Amniotic stem cell (primary cell): ENCODE measurements at places on chromosomes 5 and 9.

- DNase-seq: no peak
Measured at GRCh38 chr9:18063856-18064390, 410.0 kb upstream of the ADAMTSL1 start.

DNA sequence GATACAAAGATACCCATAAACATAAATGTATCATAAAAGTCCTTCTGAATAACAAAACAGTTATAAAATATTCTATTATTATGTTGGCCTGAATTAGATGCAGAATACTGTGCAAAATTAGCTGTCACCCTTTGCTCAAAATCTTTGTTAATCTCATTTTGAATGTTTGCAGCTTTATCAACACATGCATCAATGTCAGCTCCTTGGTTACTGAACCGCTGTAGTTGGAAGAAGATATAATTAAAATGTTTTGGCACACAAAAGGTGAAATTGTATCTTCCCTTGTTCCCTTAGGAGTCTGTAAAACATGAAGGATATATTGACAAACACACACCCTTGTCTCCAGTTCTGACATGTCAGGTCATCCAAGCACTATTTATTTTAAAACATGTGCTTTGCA, 146.3 kb upstream of the POU5F2 start:
- DNase-seq: no peak

DNA sequence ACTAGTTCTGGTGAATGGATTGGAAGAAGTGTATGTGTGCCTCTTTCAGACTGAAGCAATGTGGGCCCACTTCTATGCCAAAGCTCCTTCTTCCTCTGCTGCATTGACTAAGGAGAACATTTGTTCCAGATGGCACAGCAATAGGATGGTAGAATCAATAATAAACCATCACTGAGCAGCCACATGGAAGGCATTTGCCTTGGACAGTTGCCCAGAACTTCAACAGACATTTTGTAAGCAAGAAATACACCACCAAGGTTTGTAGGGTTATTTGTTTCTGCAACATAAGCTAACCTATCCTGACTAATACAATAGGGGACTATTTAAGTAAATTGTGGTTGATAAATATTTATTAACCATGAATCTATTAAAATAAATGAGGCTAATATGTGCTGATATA, 37.7 kb upstream of the CSNK1G3 start:
- DNase-seq: no peak

DNA sequence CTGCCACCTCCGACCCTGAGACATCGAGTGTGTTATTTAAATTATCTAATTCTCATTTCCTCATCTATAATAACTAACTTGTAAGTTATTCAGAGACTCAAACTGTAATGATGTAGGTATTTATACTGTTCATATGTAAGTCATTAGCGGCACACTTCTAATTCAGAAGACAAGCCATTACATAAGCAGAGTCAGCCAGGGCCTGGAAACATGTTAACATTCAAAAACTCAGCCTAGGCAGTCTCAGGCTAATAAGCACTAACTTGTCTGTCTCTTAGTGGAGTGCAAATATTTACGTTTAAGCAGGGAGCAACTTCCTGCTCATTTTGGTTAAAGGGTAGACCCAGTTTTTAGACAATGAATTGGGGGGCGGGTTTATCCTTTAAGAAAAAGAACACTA, 598.4 kb downstream of the ACTL7B start:
- no peak for DNase-seq

GRCh38 chr9:129208207-129209032, 30.4 kb upstream of the IER5L start:
- DNase-seq: no peak

DNA sequence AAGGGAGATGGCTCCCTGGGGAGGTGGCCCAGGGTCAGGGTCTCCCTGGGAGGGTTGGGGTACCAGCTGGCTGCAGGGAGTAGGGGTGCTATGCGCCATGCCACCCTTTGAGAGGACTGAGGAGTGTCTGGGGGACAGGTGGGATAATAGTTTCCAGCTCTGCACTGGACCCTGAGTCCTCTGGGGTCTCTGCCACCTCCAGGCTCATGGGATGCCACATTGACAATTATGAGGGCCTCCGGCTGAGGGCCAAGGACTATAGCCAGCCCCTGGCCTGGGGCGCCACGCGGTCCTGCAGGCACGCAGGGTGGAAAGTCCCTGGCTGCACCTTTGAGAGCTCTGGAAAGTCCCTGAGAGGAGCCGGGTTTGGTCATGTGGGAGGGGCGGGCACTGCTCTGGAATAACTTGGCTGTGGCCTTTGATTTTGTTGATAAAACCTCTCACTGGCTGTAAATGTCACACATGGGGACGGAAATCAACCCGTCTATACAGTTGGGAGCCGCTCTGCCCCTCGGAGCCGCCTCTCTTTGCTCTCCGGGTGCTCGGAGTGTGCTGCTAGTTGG, 16.0 kb downstream of the TRAF2 start:
- DNase-seq: peak; percentile 78

GRCh38 chr9:26551971-26552370, 340.6 kb downstream of the CAAP1 start:
- no peak for DNase-seq

DNA sequence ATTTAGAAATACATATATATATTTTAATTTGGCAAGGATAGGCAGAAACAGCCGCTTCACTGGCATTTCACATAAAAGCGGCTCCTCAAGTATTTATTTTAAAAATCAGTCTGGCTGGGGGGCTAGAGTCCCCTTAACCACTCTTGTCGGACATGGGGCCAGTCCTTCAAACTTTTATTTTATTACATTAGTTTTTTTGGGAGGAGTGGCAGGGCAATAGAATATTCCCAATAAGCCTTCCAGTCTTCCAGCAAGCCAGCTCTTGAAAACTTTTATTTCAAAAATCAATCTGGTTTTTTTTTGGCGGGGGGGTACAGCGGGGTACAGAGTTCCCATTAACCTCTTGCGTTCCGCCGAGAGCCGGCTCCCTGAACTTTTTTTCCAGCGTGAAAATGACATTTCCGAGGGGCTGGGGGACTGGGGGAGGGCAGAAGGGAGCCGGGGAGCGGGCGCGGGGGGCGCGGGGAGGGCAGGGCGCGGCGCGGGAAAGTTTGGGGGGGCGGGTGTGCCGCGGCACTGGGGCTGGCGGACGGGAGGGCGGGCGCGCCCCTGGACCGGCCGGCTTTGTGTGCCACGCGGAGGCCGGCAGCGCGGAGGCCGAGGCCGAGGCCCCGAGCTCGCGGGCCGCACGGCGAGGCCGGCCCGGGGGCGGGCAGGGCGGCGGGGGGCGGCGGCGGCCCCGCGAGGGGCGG, 504 bp upstream of the ZNF618 start:
- no peak for DNase-seq

- DNase-seq: no peak
Measured at GRCh38 chr5:162288647-162289296, 221.2 kb downstream of the GABRG2 start.

DNA sequence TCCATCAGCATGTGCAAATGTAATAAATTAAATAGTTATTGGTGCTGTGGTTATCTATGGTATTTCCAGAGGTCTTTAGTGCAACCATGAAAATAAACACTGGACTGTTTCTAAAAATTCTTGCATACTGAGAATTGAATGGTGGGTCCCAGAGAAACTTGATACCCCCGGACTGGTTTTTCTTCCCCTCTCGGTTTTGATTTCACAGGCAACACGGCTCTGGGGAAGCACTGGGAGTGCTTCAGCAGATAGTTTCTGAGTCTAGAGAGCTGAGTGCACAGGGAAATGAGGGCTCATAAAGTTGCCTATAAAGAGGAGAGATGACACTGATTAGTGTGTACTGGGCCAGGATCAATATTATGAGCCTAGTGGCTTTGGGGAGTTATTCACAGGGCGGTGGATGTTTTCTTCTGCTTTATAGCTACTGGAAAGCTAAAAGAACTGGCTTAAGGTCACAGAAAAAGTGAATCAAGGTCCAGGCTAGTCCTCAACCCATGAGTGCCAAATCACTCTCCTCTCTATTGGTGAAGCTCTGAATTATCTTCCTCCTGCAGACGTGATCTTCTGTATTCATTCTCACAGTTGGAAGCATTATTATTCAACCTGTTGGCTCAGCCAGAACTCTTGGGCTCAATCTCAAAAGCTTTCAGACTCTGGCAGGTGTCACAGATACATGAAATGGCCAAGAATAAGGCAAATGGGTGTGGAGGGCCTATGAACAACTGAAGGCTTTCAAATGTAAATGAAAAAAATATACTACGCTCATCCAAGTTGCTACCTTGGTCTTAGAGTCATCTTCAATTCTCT, 170.2 kb upstream of the HMHB1 start:
- DNase-seq: no peak

DNA sequence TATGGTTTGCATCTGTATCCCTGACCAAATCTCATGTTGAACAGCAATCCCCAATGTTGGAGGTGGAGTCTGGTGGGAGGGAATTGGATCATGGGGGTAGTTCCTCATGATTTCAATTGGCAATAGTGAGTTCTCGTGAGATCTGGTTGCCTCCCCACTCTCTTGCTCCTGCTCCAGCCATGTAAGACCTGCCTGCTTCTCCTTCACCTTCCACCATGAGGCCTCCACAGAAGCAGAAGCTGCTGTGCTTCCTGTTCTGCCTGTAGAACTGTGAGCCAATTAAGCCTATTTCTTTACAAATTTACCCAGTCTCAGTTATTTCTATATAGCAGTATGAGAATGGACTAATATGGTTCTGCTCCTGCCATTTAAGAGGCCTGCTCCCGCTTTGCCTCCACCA, 32.9 kb downstream of the SCAI start:
- DNase-seq: no peak
